CD4-positive, alpha-beta T cell treated with Interleukin-15 for 1 hour (primary cell): ENCODE measurements at places on chromosomes 6 and 20.
A peak's percentile ranks its signal among the peaks of the same experiment; 100 is the strongest.

GRCh38 chr20:34293589-34293988 is 9.6 kb downstream of the AHCY start:
- no peak for DNase-seq

DNA sequence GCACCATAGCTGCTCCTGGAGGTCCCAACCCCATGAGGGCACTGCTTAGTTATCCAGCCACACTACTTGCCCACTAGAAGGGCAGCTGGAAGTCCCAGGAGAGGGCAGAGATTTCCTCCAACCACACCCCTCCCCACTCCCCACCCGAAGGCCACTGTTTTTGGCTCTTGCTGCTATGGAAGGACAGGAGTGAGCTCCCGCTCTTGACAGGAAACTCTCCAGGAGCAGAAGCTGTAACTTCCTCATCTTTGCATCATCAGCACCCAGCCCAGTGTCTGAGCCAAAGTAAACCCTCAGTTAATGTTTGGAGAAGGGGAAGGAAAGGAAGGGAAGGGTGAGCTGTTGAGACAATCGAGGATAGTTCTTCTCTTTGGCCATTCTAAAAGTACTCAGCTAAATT is 120.7 kb downstream of the MTFR2 start:
- DNase-seq: no peak

GRCh38 chr6:103675807-103676406 is 1183.8 kb downstream of the HACE1 start:
- no peak for DNase-seq

- DNase-seq: no peak
Measured at GRCh38 chr20:474581-474980, 12.2 kb upstream of the TBC1D20 start.

DNA sequence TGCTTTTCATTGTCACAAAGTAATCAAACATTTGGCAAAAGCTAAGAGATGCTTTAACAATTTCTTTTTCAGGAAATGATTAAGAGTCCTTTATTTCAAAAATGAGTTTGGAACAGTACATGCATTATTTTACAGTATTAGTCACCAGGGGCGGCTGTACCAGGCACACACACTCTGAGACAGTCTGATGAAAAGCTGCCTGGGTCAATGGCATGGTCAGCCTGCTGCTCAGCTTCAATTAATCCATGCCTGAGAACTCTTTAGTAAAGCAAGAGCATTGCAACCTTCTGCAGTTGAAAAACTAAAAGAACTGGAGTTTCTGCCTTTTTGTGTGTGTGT is 105.5 kb downstream of the TULP4 start:
- DNase-seq: no peak

- peak; percentile 60 for DNase-seq
Measured at GRCh38 chr20:64077094-64077493, 2.2 kb downstream of the RGS19 start.

DNA sequence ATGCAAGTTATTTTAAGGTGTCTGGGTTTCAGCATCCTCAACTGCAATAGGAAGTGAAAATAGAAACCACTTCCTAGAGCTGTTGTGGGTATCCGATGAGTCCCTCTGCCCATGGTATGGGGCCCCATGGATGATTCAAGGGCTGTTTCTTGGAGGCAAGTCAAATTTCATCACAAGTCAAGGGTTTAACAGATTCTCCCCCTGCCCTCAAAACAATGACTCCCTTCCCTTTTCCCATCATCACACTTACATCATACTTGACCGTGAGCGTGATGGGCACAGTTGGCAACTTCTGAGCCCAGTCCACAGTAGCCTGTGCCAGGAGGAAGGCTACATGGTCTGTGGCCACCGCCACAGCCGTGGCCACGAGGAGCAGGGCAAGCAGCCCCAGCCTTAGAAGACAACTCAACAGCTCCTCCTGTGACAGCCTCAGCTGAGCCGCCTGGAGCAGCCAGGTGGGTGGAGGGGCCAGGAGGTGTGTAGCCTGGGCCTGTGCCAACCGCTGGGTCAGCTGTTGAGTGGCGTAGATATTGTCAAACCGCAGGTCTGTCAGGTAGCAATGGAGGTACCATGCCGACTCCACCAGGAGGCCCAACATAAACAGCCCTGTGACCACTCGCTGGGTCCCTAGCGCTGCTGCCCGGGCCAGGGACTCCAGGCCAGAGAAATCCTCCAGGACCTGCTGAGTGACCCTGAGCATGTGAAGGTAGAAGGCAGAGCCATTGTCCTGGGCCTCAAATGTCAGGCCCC is 5.2 kb downstream of the OCSTAMP start:
- peak; percentile 68 for DNase-seq

- no peak for DNase-seq
Measured at GRCh38 chr6:30938730-30939129, 2.0 kb upstream of the MUCL3 start.

DNA sequence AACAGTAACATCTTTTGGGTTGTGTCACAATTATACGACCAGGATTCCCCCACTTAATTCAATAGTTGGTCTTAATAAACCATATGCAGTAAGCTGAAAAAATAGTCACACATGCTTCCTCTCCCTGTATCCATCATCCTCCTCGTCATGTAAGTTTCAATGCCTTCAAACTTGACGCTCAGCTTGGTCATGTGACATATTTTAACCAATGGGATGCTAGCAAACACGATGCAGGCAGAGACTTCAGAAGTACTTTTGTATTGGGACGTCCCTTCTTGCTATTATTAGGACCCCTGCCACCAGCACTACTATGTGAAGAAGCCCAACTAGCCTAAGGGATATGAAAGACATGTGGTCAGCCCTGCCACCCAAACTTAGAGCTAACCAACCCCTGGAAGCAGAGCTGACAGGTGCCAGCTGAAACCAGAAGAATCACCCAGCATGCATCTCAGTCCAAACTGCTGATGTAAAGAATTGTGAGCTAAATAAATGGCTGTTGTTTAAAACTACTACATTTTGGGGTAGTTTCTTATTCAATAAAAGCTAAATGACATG is 49.3 kb downstream of the CGA start:
- DNase-seq: no peak

DNA sequence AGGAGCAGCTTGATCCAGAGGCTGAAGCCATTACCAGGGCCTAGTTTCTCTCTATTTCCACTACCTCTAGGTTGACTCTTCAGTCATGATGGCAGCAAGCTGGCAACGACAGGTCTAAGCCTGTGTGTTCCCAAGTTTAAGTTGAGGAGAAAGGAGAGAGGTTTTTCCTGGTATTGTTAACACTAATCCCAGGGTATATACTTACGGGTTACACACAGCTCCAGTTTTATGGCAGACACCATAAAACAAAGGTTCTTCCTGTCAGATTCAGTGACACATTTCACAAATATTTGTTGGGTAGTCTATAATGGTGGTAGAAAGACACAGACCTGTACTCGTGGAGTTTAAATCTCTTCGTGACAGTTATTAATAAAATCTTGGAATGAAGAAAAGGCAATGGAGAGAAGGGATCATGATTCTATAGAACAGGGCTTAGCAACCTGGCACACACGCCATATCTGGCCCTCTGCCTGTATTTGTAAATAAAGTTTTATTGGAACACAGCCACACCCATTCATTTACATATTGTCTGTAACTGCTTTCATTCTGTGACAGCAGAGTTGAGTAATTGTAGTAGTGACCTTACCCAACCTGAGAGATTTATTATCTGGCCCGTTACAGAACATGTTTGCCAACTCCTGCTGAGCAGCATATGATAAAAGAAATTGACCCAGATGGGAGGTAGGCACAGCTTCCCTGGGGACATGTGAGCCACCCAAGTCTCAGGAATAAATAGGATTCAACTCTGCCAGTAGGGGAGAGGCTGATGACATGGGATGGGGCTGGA is 323.3 kb downstream of the CDH4 start:
- no peak for DNase-seq

DNA sequence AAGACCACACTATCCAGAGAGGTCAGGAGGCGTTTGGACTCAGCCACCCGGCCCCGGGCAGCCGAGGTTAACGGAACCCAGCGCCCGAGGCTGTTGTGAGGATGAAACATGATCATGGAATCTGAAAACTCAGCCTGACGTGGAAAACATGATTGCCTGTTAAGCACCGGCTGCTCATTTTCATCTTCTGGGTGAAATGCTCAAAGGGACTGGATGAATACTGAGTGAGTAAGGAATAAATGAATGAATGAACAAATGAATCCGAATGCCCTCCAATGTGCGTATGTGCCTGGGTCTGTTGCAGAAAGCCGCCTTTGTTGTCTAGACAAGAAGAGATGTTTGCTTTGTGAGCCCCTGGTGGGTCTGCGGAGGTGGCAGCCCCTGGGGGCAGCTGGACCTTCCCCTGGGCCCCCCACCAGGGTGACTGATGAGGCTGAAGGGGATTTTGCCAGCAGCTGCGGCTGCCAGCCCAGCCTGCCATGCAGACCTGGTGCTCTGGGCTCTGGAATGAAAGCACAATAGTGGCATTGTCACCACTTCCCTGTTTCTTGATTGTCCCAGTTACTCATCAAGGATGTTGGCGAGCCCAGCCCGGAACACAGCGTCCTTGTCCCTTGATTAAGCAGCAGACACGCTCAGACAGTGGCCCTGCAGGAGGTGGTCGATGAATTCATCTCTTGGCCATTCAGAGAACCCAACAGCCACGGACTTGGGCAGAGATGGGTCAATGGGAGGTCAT is 211.1 kb downstream of the ANKRD60 start:
- DNase-seq: no peak

DNA sequence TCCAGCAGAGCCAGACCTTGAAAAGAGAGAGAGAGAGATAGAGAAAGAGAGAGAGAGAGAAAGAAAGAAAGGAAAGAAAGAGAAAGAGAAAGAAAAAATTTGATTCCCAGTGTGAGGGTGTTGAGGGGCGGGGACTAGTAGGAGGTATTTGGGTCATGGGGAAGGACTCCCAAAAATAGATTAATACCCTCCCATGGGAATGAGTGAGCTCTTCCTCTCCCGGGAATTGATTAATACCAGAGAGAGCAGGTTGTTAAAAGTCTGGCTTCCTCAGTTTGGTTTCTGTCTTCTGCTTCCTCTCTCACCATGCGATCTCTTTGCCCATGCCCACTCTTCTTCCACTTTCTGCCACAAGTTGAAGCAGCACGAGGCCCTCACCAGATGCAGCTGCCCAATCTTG is 28.8 kb upstream of the CFAP206 start:
- no peak for DNase-seq

GRCh38 chr6:131295081-131295480 is 159.8 kb downstream of the AKAP7 start:
- no peak for DNase-seq

DNA sequence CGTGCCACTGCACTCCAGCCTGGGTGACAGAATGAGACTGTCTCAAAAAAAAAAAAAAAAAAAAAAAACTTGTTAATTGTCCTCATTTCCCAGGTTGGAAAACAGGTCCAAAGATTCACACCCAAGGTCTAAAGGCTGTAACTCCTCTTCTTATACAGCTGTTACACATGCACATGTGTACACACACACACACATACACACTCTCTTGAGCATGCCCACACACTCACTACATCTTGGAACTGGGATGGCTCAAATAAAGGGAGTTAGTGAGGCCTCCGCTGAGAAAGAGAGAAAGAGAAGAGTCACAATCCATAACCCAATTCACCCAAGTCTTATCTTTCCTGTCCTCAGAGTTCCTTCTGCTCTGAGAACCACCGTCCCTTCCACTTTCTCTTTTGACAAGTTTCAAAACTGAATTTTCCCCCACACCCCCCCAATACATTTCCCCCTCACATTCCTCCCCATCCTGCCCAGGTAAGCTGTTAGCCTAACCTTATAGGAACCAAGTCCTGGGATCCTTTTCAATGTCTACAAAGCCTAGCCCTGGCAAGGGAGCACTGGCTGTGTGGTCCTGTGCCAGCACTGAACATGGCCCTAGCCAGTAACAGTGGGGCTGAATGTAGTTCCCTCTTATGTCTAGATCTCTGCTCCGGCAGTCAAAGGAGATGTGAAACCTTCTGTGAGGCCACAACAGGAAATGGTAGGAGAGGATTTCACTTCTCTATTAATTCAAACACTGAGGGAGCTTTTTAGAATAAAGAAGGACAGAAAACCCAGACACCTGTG is 3.2 kb upstream of the HLA-DMB start:
- peak; percentile 72 for DNase-seq

DNA sequence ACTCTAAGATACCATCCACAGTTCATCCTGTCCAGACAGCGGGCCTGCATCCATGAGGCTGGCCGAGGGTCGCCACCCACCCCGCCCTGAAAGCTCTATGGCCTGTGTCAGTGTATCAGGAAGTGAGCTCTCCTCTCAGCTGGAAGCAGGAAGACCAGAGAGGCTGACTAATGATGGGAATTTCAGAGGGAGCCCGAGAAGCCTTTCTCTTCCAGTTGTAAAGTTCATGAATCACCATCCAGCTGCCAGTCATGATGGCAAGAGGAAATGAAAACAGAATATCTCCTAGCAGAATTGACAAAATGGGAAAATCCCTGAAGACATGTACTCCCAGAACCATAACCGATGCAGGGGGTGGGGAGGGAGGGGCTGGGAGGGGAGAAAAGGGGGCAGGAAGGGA is 109.6 kb upstream of the RPS6KA2 start:
- no peak for DNase-seq

DNA sequence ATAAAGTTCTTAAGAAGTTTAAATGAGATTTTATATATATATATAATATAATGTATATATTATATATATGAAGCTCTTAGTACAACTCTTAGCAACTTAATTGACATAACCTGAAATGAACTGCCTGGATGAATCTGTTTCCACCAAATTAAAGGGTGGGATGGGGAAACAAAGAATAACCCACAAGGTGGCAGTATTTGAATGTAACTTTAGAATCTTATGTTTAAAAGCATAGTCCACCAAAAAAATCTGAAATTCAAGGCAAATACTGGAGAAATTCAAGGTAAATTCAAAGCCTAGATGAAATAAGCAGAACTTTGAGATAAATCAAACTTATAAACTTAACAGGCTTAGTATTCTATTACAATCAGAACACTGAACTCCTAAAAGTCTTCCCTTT is 4.4 kb upstream of the IBTK start:
- DNase-seq: no peak

GRCh38 chr6:166629628-166630027 is 2.6 kb upstream of the RPS6KA2 start:
- DNase-seq: no peak

DNA sequence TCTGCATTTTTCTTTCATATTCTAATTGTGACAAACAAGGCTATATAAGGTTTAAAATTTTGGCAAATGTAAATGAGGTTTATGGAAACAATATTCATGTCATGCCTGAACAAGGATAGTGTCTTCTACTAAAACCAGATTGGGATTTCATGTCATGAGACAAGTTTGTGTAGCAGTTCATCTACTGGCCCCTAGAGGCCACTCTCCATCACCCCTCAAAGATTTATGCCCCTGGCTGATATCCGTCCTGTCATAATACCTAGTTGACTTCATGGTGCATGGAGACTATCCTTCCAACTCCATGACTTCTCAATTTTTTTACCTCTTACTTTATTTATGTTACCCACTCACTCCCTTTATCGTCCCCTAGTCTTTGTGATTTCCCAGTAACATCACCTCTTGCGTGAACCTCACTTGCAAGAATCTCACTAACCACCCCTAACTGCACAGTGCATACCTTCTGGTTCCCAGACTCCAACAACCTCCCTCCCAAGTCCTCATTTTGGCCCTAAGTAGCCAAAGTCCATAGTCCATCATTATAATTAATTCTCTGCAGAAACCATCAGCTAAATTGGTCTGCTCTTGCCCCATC is 179.8 kb downstream of the TASP1 start:
- no peak for DNase-seq

- DNase-seq: no peak
Measured at GRCh38 chr6:109088995-109089394, 5.7 kb downstream of the SESN1 start.
